ENCODE measurements at places on chromosomes 5 and 9.

DNA sequence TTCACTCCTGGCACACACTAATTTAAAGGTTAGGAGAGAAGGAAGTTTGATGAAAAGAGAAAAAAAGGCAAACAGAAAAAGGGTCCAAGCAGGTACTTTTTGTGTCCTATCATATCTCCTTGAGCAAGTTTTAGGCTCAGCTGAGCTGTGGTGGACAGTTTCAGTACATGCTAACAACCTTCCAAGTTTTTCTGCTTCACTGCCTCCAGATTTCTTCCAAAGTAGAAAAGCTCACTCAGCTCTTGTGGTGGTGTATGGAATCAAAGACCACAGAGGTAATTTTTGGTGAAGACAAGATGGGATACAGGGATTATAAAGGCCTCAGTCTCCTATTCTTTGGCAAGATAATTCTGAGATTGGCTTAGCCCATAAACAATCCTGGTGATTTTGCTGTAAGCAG, 921.8 kb downstream of the NR2F1-AS1 start:
- no peak for DNase-seq

DNA sequence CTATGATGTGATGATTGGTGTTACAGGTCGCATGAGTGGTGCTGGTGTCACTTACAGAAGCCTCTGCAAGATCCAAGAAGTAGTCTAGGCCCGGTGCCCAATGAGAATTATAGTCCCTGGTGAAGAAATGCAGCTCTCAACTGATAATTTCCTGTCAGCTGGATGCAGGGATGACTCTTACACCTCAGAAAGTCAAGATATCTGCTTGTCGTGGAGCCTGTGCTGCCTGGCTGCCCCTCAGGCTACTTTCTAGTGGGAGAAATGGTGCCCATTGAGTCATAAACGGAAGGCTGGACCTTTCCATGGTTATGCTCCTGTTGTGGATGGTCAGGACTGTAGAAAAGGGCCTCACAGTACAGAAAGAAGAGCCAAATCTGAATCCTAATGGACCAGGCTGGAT, 46.8 kb upstream of the NXNL2 start:
- DNase-seq = no peak

DNA sequence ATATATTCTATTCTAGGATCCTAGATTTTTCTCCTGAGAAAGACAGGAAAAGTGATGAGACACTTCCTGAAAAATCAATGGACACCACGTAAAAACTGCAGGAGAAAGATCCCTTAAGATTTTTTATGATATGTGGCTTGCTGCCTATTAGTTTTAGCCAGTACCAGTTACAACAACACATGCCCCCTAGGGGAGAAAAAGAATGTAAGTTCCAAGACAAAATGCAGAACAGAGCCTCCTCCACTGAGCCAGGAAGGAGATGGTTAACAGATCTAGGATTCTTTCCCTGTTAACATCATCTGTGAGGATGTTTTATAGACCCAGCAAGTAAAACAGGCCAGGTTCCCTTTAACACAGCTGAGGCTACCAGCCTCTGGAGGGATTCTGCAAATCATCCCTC, 574.7 kb downstream of the TLE4 start:
- peak; percentile 18 for DNase-seq

DNA sequence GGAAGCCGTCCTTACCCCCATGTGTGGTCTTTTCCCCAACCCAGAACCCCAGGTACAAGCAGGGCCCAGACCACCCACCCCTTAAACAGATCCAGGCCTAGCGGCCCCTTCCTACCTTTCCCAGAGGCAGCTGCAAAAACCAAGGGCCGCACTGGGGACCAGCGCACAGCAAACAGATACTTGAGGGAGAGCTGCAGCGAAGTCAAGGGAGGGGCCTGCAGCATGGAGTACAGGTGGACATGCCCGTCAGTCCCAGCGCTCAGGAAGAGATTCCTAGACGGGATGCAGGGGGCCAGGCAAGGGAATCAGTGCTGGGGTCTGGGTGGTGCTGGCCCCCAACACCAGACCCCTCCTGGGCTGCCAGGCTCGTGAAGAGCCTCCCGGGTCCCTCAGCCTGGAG, 22.5 kb downstream of the DYNC2I2 start:
- DNase-seq = no peak

GRCh38 chr9:99114049-99114440, 9.1 kb downstream of the TGFBR1 start:
- no peak for DNase-seq

- no peak for DNase-seq
These were observed 57.9 kb upstream of the ANKH start for GRCh38 chr5:14929293-14930065.

GRCh38 chr9:135976944-135977343, 15.8 kb upstream of the UBAC1 start:
- no peak for DNase-seq

DNA sequence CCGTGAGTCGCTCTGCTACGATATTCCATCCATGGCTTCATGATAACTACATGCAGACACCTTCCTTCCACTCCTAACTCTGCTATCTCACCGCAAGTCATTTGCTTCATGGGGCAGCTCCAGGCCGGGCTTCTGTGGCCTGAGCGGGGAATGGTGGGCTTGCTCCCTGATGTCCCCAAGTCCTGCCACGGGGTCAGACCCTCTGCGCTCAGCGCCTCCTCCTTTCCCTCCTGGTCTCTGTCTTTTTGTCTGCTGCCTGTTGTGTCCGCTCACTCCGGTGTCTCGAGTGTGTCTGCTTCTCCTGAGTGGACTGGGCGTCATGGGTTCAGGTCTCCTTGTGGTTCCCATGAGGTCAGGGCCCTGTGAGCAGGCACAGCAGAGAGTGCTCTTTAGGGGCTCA, 139.6 kb downstream of the CACNA1B start:
- DNase-seq = no peak

GRCh38 chr5:113450462-113450861, 15.7 kb upstream of the TSSK1B start:
- DNase-seq = no peak

- DNase-seq = peak; percentile 90
These were observed 218.7 kb downstream of the TRPM3 start for GRCh38 chr9:70902692-70903131.

- no peak for DNase-seq
These were observed 553.7 kb downstream of the EBF1 start for GRCh38 chr5:158545949-158546530.

- DNase-seq = peak; percentile 74
These were observed 9.2 kb downstream of the DCANP1 start for GRCh38 chr5:135437796-135438560.

DNA sequence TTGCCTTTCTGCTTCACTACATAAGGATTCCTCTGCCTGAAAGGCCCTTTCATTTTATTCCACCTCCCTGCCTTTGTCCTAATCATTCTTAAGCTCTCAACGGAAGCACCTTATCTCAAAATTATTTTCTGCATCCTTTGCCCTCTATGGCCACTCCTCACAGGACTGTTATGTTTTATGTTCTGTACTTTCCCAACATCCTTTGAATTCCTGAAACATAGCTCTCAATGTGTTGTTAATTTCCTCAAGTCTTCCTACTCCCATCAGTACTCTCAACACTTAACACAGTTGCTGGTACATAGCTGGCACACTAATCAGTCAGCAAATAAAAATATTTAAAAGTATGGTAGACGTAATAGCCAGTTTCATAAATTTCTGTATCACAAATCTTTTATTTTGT, 193.0 kb downstream of the RFX3 start:
- no peak for DNase-seq

DNA sequence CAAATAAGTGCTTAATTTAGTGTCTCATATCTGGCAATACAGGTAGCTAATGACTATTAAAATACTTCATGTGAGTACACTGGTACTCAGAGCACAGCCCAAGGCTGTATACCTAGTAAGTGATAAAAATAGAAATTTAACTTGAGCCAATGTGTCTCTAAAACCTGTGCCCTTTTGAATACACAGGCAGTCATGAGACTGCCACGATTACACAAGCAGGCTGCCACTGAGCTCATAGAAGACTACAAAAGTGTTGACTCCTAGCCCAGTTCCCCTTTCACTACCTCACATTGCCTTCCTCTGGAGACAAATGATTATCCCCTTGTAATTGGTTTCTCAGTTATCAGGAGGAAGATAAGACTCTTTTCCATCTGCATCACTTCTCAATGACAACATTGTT, 66.3 kb upstream of the PAPPA start:
- peak; percentile 81 for DNase-seq

DNA sequence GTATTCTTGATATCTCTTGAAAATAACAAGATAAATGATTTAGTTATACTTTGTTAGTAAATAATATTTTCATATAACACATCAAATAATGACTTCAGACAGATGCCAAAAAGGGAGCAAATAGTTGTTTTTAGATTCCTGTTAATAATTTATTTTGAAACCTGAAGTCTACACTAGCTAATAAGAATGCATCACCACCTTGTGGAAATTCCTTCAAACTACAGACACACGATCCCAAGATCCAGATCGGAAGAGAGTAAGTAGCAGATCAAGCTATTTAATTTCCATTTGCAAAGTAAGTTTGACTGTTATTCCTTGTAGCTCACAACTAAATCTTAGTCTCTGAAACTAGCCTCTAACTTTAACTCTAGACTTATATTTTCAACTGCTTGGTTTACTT, 35.5 kb upstream of the ISL1 start:
- peak; percentile 11 for DNase-seq

DNA sequence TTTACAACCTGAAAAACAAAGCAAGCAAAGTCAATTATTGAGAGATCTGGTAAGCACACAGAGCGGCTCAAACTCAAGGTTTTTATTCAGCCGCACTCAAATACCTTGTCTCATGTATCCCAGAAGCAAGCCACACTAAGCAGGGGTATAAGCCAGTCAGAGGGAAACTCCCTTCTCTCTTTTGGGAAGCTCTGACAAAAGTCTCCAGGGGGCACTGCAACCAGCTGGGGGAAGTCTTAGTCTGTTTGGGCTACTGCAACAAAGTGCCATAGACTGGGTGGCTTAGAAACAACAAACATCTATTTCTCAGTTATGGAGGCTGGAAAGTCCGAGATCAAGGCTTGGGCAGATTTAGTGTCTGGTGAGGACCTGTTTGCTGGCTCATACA, 246.0 kb downstream of the ENC1 start:
- no peak for DNase-seq

GRCh38 chr9:104895572-104895971, 32.4 kb downstream of the ABCA1 start:
- DNase-seq = peak; percentile 39

DNA sequence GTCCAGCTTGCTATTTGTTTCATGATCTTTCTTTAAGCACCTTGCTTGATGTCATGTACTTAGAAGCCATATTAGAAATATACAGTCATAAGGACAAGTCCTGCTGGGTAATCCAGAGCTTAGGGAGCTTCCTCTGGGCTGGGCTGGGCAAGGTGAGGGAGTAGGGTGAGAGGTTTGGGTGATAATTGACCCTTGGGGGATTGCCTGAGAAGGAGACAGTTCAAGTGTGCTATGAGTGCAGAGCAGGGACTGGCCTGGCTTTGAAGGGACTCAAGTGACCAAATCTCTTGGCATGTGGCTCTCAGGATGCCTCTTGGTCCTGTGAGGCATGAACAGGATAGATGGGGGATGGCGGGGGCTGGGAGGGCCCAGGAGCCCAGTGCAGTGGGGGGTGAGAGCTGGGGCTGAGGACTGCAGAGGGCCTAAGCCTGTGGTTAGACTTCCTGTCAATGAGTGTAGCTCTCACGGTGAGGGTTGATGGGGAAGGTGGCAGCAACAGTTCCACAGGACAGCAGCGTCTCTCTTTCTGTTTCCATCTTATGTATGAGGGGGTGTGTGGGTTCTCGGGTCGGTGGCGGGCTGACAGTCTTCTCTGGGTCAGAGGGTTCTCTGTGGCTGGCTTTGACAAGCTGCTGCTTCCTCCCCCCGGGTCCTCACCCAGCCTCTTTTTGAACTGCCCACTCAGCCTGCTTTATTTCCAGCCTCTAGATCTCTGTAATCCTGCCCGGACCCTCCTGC, 53.5 kb downstream of the RGS3 start:
- DNase-seq = no peak

DNA sequence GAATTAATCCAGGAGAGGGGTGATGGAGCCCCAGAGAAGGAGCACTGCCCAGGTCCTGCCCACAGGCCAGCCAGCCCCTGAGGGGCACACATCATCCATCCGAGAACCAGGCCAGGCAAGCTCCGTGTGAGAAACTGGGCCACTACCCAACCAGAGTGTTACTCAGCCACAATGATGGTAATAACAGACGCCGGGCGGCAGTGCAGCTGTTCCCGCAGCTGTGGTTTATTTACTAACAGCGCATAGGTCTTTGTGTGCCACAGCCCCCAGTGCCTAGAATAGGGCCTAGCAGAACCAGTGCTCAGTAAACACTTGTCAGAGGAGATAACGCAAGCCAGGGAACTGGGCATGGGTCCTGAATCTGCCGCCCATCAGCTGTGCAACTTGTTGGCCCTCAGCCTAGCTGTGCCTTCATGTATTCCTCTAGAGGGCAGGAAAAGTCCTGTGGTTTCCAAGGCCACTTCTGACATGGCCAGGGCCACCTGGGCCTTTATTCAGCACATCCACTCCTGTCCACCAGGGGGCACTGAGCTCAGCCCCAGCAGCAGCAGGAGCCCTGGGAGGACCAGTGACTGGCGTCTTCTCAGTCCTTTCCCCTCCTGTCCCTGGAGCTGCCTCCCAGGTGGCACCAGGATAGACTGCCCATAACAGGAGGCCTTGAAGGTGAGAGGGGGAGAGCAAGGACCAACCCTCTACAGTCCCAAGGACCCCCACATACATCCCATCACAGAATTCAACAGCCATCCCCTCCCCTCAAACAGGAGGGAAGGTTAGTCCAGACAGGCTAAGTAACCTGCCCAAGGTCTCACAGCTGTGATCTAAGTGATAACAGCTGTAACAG, 2.1 kb downstream of the MXD3 start:
- peak; percentile 86 for DNase-seq

DNA sequence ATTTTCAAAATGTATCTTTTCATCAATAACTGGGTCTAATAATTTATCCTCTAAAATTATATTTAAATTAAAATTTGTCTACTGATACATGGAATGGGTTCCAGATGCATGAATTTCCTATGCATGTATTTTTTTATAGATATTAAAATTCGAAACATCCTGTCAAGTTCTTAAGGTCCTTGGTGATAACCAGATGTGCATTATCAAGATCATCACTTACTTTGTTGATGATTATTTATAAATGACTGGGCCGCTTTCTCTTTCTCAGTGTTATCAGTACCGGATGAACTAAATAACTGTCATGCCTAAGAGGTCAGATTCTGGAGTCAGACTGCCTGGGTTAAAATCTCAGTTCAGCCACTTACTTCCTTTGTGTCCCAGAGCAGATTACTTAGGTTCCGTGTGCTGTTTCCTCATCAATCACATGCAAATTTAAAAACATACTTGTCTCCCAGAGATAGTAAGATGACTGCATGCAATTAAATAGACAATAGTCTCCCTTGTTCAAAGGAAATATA, 124.3 kb downstream of the TEX10 start:
- no peak for DNase-seq

GRCh38 chr5:11180890-11181289, 419.9 kb upstream of the DAP start:
- DNase-seq = no peak

DNA sequence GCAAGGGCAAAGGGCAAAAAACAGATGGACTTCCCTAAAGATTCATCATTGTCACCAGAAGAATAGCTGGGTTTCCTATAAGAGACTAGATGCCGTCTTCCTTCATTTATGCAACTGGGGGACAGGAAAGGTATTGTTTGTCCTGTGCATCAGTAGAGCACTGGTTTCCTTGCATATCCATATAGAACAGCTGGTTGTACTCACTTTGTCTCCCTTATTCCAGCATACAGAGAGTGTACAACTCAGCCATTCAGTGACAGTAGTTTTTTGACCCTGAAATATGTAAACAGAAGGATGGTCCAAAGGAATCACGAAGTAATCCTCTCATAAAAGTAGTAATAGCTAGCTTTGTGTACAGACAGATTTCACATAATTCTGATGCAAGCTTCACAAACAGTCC, 22.5 kb upstream of the MAST4 start:
- no peak for DNase-seq

GRCh38 chr5:156366521-156366920, 39.6 kb downstream of the SGCD start:
- DNase-seq = no peak

All from MCF 10A (cell line).